T1000 (cell line): ENCODE measurements at places on chromosomes 1 and 21.

- DNase-seq, result no peak
Observed at GRCh38 chr1:63936801-63937200, 163.0 kb downstream of the ROR1 start.

- no peak for DNase-seq
Observed at GRCh38 chr1:42177541-42177981, 13.0 kb upstream of the GUCA2A start.

DNA sequence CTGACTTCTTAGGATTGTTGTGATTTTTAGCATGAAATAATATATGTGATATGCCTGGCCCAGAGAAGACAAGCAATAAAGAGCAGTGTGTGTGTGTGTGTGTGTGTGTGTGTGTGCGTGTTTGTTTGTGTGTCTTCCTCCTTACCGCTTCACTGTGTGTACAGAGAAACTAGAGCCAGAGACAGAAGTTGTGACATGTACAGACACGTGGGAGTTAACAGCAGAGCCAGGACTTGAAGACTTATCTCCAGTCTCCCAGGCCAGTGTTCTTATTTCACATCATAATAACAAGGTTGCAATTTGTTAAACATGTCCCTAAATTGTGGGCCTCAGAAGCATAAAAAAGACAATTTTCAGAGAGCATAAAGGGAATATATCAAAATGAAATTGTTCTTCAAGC lies 192.0 kb upstream of the JUN start:
- DNase-seq, result no peak

- DNase-seq, result peak; percentile 26
Observed at GRCh38 chr1:244347942-244348341, 103.8 kb downstream of the ADSS2 start.

DNA sequence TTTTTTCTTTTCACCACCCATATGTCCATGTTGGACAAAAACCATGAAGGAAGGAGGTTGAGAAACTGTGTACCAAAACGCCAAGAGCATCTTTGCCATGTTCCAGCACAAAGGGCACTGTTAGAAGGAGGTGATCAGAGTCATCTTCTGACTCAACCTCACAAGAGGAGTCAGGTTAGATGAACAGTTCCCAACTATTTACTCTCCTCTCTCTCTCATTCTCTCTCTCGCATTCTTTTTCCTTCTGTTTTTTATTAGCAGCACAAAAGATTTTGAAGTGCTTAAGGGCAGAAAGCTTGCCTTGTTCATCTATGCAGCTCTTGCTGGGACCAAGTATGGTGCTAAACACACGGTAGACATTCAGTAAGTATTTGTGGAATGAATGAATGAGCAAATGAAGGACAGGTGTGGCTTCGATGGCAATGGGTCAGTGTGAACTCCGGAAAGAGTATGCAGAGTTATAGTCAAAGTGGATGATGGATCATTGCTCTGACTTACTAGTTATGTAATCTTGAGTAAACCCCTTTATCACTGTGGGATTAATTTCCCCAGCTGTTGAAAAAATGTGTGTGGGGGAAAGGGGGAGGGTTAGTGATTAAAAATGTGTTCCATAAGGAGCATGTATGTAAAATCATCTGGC lies 33.9 kb downstream of the DDR2 start:
- no peak for DNase-seq

DNA sequence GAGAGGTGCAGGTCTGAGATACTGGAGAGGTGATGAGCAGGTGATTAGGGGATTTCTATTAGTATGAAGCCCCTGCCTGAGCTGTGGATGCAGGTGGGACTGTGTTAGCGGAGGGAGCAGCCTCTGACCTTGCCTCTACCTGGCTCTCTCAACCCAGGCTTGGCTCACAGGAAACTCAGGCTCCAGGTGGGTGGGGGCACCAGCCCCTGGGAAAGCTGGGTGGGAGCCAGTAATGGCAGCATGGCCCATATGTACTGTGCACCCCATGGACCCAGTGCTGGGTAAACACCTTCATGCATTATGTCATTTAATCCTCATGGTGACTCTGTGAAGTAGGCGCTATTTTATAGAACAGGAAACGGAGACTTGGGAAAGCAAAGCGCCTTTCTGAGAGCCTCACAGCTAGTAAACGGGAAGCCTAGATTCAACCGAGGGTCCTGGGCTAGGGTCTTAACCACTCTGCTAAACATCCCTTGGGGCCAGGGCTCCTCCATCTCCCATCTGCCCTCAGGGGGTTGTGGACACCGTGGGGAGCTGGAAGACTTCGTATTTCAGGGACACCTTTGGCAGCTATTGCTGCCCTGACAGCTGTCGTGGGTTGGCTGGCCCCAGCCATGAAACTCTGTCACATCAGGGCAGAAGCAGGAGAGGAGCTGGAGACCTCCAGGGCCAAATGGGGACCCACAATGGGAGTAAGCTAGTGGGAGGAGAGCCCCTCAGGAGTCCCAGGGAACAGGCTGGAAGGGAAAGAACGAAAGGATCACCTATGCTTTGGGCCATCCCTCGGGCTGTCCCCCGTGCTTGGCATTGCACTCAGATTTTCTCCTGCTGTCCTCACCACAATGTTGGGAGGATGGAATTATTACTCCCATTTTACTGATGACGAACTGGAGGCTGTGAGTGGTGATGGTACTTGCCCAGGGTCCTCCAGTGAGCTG lies 59.6 kb upstream of the CSF3R start:
- no peak for DNase-seq

- DNase-seq, result no peak
Observed at GRCh38 chr1:230381049-230381467, 45.1 kb downstream of the PGBD5 start.

- no peak for DNase-seq
Observed at GRCh38 chr21:45600248-45600647, 43.3 kb upstream of the PCBP3 start.

DNA sequence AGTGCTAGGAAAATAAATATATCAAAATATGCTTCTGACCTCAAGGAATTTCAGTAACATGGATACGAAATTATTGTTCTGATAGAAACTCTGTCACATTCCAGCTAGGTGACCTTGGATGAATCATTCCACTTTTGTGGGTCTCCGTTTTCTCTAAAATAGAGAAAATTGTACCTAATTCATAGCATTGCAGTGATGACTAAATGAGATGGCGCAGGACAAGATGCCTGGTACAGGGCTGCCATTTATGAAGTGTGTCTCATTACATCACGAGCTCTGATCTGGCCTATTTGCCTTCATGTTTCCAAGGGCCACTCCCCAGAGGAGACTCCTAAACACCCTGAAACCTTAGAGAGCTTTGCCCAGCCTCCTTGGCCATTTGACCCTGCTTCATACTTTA lies 480.0 kb upstream of the USP24 start:
- no peak for DNase-seq

- no peak for DNase-seq
Observed at GRCh38 chr1:211741116-211741515, 65.7 kb upstream of the NEK2 start.

GRCh38 chr21:43343095-43343991 lies 83.6 kb downstream of the SIK1 start:
- no peak for DNase-seq

DNA sequence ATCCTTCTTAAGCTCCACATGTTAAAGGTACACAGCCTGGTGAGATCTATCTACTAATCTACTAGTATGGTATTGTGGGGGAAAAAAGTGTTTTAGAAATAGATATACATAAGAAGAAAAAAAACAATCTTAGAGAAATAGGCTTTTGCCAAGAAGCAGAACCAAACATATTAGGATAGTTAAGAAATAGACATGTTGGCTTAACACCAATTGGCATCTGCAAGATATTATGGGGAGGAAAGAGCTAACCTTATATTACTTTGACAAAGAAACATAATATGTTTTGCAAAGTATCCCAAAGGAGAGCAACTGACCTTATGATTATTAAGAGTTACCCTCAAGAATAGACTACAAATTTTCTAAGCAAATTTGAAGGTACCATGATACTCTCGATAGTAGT lies 202.9 kb downstream of the BRINP3 start:
- no peak for DNase-seq

DNA sequence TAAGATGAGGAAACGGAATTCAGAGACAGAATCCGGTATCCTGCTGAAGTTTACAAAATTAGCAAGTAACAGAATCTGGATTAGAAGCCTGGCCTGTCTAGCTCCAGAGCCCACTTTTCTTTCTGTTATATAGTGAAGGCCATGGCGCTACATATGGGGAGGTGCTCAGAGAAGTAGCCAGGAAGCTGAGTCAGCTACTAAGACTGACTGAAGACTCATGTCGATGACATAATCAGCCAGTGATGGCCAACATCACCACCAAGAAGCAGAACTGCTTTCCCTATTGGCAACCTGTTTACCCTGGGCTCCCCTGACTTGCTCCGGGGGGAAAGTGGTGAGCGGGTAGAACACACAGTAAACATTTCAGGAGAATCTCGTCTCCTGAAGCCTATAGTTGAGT lies 18.8 kb downstream of the LRRC52 start:
- DNase-seq, result no peak

GRCh38 chr1:246801241-246802020 lies 77.2 kb downstream of the SCCPDH start:
- DNase-seq, result no peak

- DNase-seq, result no peak
Observed at GRCh38 chr21:35593000-35593502, 467.3 kb downstream of the SETD4 start.

GRCh38 chr1:88317396-88317795 lies 366.7 kb upstream of the PKN2 start:
- no peak for DNase-seq

GRCh38 chr1:155272466-155273342 lies 600 bp downstream of the CLK2 start:
- no peak for DNase-seq

DNA sequence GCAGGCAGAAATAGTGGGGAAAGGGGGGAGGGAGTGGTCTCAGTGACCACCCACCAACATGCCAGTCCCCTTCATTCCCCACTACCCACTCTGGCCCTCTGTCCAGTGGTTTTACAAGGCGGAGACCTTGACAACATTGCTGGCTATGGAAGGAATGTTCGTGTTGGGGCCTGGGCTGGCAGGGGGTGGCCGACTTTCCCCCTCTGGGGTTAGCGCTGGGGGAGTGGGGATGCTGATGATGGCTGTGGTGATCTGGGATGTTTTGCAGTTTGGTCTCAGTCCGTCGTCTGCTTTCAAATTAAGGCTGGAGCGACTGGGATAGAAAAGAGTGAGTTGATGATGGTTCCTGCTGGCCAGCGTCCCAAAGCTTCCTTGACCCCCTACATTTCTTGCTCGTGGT lies 20.3 kb downstream of the DDX20 start:
- no peak for DNase-seq

- DNase-seq, result no peak
Observed at GRCh38 chr1:46501528-46501927, 11.9 kb downstream of the DMBX1 start.

- no peak for DNase-seq
Observed at GRCh38 chr1:40732756-40733301, 41.3 kb downstream of the NFYC start.

GRCh38 chr1:104830534-104830933 lies 1080.8 kb downstream of the AMY1C start:
- no peak for DNase-seq

GRCh38 chr1:22780696-22781095 lies 70.1 kb downstream of the EPHB2 start:
- DNase-seq, result no peak

DNA sequence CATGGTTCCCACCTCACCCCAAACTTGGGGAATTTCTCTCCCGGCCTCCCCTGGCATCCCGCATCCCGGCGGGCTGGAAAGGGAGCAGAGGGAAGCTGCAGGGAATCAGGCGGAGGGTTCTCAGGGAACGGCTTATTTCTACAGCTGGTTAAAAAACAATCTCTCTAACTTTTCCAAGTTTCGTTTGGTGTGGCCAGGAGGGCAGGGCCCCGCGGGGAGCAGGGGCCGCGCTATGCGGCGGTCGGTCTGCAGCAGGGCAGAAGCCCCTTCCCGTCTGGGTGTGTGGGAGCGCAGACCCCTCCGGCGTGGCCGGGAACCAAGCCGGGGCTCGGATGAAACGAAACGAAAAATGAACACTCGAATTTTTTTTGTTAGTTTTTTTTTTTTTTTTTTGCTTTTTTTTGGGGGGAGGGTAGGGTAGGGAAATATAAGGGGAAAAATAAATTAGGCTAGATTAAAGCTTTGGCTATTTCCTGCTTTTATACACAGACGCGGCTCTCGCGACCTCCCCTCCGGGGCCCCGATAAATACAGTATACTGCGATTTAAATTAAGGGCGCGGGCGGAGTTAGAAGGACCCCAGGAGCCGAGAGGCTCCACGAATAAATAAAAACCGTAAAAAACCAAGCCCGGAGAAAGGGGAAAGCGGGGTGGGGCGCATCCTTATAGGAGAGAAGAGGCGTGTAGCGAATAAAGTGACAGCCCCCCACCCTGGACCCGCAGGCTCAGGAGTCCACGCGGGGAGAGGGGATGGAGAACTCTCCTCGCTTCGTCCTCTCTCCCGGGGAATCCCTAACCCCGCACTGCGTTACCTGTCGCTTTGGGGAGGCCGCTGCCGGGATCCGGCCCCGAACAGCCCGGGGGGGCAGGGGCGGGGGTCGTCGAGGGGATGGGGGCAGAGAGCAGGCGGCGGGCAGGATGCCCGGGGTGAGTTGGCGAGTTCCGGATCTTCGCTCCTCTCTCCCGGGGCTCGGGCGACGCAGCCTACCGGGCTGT lies 2.1 kb downstream of the POU3F1 start:
- no peak for DNase-seq

- no peak for DNase-seq
Observed at GRCh38 chr1:3324704-3325535, 129.5 kb upstream of the ARHGEF16 start.

GRCh38 chr1:109883248-109883955 lies 27.2 kb upstream of the CSF1 start:
- no peak for DNase-seq

DNA sequence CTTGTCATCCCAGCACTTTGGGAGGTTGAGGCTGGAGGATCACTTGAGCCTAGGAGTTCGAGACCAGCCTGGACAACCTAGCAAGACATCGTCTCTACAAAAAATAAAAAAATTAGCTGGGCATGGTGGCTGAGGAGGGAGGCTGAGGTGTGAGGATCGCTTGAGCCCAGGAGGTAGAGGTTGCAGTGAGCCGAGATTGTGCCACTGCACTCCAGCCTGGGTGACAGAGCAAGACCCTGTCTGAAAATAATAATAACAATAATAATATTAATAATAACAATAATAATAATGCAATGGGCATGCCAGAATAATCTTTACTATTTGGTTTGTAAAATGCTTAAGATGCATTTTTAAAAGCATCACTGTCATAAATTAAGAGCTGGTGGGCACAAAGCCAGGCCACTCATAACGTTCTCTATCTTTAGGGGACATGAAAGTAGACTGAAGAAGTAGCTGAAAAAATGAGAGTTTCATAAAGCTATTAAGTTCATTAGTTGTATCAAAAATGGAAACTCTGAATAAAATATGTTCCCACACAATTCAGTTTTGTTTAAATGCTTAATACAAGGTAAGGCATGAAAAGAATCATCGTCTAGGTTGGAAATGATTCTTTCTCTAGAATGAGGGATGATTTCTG lies 51.6 kb upstream of the ITPKB start:
- no peak for DNase-seq

DNA sequence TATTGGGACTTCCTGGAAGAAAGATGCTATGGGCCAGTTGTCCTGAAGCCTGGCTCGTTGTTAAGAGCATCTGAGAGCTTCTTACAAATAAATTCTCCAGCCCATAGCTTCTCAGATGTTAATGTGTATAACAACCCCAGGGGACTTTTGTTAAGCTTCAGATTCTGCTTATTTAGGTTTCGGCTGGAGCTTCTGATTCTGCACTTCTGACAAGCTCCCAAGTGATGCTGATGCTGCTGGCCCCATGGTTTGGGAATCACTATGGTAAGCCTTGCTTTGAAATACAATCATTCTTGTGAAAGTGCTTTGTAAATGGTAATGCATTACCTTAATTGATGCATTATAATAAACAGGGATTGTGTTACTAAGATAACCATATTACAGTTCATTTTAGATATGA lies 281.8 kb upstream of the PLD5 start:
- DNase-seq, result no peak
